ENCODE measurements at places on chromosomes 12 and 14. TPM values are rescaled to one million over a fixed set of nuclear protein-coding genes. Genes with fewer than 3 reads are reported as not detected.

GRCh38 chr14:72704502-72704901, 189.4 kb downstream of the DPF3 start:
- DNase-seq, result no peak

DNA sequence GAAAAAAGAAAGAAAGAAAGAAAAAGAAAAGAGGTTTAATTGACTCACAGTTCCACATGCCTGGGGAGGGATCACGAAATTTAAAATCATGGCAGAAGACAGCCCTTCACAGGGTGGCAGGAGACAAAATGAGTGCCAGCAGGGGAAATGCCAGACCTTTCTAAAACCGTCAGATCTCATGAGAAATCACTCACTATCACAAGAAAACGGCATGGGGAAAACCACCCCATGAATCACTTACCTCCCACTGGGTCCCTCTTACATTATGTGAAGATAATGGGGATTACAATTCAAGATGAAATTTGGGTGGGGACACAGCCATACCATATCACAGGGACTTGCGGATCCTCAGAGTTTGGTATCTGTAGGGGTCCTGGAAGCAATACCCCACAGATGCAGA, 16.3 kb upstream of the EGLN3 start:
- DNase-seq, result no peak

DNA sequence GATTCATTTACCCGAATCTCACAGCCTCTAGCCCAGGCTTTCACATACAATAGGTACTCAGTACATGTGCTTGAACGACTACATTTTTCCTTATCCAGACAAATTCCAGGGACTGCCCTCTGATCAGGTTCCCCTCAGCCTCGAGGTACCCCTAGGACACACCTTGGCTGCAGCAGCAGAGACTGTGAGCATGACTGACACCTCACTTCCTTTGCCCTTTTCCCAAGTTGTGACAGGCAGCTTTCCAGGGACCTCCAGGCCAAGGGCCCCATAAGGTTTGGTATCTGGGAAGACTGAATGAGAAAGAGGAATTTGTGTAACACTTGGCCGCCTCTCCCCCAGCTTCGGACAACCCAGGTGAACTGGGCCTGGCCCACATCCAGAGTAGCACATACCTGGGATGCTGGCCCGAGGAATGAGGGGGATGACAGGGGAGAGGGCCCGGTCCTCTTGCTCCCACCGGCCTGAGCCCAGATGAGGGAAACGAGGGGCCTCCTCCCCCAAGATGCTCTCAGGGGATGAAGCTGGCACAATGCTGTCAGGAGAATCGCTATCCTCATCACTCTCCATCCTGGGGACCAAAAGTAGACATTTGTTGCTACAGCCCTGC, 10.2 kb upstream of the PRKAG1 start:
- DNase-seq, result no peak

GRCh38 chr12:68641138-68641537, 30.4 kb downstream of the RAP1B start:
- DNase-seq, result no peak

DNA sequence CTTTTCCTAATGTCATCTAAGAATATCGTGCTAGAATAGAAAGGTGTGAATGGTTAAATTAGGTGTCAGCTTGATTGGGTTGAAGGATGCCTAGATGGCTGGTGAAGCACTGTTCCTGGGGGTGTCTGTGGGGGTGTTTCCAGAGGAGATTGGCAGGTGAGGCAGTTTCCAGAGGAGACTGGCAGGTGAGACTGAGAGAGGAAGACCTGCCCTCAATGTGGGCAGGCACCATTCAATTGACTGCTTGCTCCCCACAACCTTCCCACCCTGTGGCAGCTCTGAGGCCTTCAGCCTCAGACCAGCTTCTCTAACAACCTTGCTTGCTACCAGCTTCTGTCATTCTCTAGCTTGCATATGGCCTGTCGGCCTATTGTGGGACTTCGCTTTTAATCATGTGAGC, 9.2 kb downstream of the RNASE9 start:
- DNase-seq, result no peak

GRCh38 chr12:125201090-125201489, 135.9 kb downstream of the AACS start:
- no peak for DNase-seq

GRCh38 chr12:111386885-111387284, 18.0 kb upstream of the PHETA1 start:
- DNase-seq, result no peak

GRCh38 chr14:55869397-55870049, 248.7 kb upstream of the PELI2 start:
- no peak for DNase-seq

GRCh38 chr14:94395282-94395887, 7.0 kb upstream of the SERPINA1 start:
- DNase-seq, result no peak

- DNase-seq, result no peak
Observed at GRCh38 chr14:57199921-57200320, 68.8 kb downstream of the EXOC5 start.

DNA sequence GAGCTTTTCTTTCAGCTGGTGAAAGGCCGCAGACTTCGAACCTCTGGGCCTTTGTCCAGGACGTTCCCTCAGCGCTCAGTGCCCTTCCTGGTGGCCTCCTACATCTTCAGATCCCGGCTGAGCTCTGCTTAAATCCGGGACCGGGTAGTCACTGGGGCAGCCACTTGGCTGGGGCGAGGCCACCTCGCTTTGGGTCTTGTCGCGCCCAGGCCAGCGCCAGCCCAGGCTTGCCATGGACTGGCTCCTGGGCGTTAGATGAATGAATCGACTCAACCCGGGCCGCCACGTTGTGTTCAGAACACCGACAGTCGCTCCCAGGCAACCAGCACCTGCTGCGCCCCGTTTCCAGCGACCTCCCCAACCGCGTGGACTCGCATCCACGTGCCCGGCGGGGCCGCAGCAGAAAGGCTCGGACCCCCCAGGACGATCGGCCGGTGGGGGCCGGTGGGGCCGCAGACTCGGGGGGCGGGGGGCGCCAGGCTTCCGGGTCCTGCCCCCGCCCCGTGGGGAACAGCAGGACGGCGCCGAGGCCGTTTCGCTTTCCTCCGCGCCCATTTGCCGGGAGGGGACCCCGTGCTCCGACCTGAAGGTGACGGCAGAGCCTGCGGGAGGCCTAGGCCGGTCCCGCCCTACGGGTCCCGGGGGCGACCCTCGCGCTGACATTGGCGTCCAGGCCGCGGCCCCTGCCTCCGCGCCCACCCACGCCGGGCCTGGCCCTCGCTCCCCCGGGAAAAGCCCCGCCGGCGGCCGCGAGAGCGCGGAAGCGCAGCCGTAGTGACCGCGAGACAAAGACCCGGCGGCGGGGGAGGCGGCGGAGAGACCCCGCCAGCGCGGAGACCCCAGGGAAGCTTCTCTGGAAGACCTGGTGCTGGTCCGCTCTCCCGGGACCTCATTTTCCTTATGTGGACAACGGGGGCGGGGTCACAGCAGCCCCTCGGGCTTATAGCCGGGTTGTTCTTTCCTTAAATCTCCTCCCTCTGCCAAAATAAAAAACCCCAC, 37.3 kb upstream of the RCOR1 start:
- no peak for DNase-seq

DNA sequence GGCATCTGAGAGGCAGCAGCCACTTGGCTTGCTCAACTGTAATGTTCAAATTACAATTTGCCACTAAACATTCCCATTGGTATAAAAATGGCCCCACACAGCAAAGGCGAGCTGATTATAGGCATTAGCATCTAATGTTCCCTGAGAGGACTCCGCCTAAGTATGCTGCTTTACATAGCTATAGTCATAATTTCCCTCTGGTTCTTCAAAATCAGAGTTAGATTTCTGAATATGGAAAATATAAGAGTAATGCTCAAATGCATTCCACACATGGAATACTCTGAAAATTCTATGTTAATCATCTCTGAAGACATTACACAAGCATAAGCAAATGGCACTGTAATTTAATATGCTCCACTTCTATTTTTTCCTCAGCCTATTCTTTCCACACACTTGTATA, 83.7 kb upstream of the BTG1 start:
- DNase-seq, result no peak

DNA sequence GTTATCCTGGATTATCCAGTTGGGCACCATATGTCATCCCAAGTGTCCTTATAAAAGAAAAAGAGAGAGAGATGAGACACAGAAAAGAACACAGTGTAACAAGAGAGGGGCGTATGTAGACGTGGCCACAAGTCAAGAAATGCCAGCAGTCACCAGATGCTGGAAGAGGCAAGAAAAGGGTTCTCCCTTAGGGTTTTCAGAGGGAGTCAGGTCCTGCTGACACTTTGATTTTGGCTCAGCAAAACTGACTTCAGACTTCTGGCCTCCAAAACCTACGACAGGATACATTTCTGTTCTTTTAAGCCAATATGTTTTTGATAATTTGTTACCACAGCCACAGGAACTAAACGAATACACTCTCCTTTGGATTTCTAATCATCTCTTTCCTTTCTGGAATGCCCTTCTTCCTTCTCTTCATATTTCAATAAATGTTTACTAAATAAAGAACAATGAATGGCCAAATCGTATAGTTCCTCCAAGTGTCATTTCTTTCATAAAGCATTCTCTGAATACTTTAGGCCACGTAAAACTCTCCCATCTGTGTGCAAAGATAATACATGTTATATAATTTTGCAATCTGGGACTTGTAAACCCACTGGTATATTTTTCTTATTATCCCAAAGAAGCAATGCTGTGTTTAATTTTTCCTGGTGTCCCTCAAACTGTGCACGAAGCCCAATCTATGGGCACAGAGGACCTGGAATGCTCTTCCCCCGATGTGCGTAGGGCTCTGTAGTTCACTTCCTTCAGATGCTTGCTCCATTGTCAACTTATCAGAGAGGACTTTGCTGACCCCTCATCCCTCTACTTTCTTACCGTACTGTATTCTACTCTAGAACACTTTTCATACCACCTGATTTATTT, 303.6 kb downstream of the CEP128 start:
- no peak for DNase-seq

DNA sequence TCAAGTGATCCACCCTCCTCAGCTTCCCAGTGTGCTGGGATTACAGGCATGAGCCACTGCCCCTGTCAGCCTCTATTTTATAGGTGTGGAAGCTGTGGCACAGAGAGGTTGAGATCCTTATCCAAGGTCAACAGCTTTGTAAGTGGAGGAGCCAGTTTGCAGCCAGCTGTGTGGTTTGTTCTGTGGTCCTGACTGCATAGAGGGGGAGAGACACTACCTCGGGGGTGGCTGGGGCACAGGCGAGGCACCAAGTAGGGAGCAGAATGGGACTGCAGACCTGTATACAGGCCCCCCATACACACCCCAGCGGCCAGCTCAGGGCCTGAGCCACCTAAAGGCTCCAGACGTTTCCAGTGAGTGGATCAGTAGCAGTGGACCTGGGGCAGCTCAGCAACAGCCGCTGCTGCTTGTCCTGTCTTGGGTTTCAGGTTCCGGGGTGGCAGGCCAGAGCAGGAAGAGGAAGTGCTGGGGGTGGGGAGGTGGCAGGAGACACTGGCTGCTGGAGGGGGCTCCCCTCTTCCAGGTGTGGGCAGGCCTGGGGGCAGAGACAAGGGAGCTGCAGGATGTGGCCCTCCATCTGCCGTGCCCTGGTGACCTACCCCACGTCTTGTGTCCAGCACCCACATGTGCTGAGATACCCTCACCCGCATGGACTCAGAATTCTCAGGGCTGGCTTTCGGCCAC, 11.0 kb downstream of the ORAI1 start:
- no peak for DNase-seq

DNA sequence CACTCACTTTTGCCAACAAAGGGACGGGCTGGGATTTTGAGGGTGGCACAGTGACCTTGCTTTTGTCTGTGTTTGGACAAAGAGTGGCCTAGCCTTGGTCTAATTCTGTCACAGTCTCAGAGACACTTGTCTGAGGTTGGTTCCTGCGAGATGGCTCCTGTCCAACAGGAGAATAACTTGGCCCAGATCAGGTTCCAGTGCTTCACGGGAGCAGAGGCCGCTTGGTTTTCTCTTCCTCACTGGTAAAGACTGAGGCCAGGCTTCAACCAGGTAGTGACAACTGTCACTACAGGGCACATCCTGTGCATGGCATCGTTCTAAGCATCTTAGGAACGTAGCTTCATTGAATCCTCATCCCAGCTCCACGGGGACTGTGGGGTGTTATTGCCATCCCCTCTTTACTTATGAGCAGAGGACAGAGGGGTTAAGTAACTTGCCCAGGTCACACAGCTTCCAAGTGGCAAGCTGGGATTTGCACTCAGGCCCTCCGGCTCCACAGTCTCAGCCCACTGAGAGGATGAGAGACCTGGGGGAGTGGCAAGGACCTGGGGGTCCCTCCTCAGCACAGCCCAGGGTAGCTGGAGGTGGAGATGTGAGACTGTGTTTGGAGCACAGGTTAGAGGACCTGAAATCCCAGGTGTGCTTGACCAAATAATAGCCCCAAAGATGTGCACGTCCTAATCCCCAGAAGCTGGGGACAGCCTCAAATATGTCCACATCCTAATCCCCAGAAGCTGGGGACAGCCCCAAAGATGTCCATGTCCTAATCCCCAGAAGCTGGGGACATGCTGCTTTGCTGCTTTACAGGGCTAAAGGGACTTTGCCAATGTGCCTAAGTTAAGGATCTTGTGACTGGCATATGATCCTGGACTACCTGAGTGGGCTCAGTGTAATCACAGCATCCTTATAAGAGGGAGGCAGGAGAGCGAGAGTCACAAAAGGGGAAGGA, 179.2 kb upstream of the RTL1 start:
- no peak for DNase-seq

- no peak for DNase-seq
Observed at GRCh38 chr12:104473374-104473983, 16.7 kb downstream of the CHST11 start.

DNA sequence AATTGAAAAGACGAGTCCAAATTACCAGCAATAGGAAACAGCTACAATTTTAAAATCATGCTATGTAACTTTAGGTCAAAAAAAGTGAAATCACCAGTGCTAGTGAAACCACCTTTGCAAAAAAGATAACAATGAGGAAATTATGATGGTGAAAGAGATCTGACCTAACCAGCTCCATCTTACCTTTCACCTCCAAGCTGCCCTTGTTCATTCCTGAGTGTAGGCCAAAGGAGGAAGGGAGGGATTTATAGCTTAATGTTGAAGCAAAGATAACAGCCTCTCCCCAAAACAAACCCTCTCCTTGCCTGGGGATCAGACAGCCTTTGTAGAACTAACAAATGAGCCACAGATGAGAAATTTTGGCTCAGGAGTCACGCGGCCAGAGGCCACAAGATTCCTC, 83.2 kb upstream of the EIF5 start:
- DNase-seq, result no peak

- DNase-seq, result no peak
Observed at GRCh38 chr12:15966426-15966825, 55.3 kb downstream of the DERA start.

- DNase-seq, result no peak
Observed at GRCh38 chr12:124956571-124956970, 32.4 kb downstream of the DHX37 start.

Gene LRTM2
- total RNA-seq, result not detected

Gene PDE3A
- total RNA-seq, result 5.5 TPM

Gene C12orf54
- not detected for total RNA-seq

Gene PPP4R4
- 9.5 TPM for total RNA-seq

Gene ADAMTS20
- not detected for total RNA-seq

Gene RERG
- 12.7 TPM for total RNA-seq

Gene SLC25A47
- not detected for total RNA-seq

Gene NINJ2
- 17.3 TPM for total RNA-seq

Gene GLIPR1L1
- 1.0 TPM for total RNA-seq
